Non-pigmented ciliary epithelial cell (primary cell): ENCODE measurements at places on chromosomes 12 and 14.

GRCh38 chr14:50364792-50365191 lies 31.9 kb downstream of the CDKL1 start:
- no peak for DNase-seq

- DNase-seq: no peak
Measured at GRCh38 chr12:49622501-49623141, 740 bp upstream of the PRPF40B start.

DNA sequence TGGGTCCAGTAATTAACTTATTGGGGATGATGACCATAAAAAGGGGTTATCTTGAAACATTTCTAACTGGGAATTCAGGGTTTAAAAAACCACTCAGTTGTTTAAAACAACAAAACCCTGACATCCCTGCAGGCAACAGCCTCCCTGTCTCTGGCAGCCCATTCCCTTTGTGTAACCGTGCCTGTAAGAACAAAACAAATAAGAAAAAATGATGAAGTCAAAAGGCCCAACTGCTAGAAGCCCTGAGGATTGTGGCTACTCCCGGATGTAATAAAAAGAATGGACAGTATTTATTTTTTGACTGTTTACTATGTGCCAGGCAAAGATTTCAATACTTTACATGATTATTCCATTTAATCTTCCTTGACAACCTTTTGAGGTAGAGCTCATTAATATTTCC lies 75.3 kb downstream of the TMCC3 start:
- DNase-seq: no peak

DNA sequence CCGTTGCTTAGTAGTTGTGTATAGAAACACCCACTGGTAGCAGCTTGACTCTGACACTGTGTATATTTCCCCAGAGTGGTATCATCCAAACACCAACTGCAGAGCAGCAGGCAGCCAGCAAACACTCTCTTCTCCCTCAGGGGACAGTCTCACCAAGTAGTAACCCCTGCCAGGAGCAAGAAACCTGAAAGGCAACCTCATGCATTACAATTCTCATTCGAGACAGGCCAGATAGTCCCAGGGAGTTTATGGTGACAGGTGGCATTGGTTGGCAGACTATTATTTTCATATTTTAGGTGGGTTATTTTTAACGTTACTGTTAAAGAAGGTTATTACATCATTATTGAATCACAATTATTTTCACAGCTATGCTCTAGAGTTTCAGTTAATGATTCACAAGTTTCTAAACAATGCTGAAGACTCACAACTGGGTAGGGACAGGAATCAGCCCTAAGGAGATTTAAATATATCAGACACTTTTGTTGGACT lies 222.8 kb downstream of the EGLN3 start:
- no peak for DNase-seq

- no peak for DNase-seq
Measured at GRCh38 chr14:93938751-93939303, 11.7 kb downstream of the FAM181A start.

DNA sequence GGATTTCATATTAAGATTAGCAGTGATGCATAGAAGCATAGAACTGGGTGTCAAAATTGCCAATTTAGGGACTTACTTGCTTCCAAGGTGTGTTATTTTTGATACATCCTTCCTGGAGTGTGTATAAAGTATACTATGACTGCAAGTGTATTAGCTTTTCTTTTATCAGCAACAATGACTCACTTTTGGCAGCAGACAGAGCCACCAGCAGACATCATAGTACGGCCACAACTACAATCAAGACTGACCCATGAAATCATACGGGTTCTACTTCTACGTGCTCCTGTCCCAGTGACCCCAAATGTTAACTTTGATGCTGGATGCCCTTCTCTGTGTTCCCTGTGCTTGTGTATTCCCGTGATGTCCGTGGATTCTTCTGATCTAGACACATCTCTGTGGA lies 443.9 kb downstream of the TMEM132D start:
- DNase-seq: no peak

DNA sequence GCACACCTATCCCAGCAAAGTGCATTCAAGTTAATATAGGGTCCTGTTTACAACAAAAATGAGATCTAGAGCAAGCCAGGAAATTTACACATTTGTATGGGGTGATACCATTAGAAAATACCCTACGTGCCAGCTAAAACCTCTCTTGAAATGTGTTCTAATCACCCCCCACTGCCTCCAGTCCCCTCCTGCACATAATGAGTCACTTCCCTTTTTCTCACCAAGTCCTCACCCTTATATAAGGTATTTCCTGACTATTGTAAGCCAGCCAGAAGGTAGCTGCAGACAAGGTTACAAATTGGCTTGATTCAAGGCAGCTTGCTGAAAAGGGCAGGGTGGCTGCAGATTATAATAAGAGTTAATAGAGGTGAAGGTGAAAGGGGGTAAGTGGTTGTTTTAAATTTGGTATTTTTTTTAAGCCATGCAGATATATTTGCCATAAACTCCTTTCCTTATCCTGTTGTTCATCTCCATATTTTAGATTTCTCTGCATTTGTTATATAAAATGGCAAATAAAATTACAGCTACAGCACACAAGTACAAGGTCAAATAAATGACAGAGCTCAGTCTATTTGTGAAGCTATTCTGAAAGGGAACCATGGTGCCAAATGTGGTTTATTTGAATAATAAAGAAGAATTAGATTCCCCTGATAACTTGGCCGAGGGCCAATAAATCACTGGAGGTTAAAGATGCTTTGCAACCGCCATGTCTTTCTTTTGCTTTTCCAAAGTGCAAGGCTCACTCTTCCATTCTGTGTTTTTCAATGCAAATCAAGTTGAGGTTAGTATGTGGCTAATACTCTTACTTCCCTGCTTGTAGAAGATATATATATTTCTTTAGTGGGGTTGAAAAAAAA lies 385.9 kb downstream of the EGLN3 start:
- DNase-seq: peak; percentile 86

DNA sequence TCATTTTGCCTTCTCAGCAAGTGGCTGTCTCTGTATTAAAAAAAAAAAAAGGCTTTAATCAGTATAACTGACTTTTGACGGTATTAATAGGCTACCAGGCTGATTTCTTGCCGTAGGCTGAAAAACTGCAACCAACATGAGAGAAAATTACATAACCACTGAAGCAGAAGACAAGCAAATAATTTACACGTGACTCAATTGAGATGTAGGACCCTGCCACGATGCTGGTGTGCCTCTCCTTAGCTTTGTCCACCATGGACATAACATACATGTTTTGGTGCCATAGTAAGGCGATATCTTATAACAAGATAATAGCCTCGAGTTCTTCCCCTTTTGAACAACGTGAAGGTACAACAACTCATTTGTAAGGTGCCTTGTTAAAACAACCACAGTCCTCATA lies 88.7 kb upstream of the GRIP1 start:
- no peak for DNase-seq

DNA sequence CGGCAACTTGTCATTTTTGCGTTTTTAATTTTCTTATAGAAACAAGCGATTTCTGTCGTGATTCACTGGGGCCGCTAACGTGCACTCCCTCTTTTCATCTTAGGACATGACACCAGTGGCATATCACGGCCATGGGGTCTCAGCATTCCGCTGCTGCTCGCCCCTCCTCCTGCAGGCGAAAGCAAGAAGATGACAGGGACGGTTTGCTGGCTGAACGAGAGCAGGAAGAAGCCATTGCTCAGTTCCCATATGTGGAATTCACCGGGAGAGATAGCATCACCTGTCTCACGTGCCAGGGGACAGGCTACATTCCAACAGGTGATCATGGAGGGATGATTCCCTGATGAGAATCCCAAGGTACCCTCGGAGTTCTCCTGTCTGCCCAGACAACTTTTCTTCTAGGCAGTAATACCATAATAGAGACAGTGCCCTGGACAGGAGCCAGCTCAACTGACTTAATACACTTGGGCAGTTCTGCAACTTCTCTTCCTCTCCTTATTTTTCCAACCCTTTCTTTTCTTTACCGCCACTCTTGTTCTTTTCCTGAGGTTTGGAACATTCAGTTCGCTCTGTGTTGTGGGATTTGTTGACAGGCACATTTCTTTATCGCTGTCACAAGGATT lies 821 bp downstream of the TMEM106C start:
- no peak for DNase-seq

GRCh38 chr12:46362895-46363581 lies 9.5 kb downstream of the SLC38A2 start:
- no peak for DNase-seq

GRCh38 chr14:62768753-62769152 lies 276.5 kb downstream of the KCNH5 start:
- no peak for DNase-seq

GRCh38 chr12:47868552-47869031 lies 36.2 kb downstream of the VDR start:
- DNase-seq: no peak

DNA sequence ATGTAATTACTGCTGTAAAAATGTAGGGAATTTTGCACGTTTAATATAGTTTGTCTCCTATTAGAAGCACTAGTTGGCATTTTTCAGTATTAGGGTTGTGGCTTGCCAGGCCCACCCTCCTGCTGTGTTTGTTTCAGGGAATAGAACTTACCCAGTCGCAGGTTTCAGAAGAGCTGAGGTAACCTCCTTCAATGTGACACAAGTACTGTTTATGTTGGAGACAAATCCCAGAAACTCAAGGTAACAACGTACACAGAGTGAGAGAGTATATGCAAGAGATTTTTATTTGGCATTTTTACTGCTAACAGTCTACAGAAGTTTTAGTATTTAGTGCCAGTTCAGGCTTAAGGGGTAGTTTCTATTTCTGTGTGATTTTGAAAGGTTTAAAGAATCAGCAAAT lies 284.3 kb downstream of the RAD51B start:
- no peak for DNase-seq

DNA sequence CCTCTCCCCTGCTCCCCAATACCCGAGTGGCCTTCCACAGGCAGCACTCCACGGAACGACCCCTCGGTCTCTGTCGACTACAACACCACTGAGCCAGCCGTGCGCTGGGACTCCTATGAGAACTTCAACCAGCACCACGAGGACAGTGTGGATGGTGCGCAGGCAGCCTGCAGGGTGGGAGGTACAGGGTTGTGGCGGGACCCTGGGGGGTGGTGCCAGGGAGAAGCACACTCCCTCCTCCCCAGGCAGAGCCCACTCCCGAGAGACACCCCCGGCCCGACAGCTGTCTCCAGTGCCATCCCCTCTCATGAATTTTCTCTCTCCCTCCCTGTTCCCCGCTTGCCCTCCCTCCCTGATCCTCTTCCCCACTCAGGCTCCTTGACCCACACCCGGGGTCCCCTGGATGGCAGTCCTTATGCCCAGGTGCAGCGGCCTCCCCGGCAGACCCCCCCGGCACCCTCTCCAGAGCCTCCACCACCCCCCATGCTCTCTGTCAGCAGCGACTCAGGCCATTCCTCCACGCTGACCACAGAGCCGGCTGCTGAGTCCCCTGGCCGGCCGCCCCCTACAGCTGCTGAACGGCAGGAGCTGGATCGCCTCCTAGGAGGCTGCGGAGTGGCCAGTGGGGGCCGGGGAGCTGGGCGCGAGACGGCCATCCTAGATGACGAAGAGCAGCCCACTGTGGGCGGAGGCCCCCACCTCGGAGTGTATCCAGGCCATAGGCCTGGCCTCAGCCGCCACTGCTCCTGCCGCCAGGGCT lies 9.0 kb downstream of the TNS2 start:
- DNase-seq: no peak

- DNase-seq: peak; percentile 71
Measured at GRCh38 chr12:51752234-51752889, 96.2 kb downstream of the FIGNL2 start.

DNA sequence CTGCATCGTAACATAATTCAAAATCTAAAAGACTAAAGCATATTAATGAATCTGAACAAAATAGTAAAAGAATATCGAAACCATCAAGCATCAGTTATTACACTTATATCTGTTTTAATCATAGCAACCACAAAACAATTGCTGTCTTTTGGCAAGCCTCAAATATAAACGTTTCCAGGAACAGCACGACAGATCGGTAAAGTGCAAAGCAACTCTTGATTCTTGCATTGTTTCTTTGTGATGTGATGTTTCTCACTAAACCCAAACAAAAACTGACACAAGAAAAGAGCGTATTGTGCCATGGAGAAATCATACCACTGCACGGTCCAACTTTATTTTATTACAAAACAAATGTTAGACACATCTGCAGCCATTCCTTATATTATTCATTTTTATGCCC lies 9.2 kb upstream of the MYF6 start:
- DNase-seq: no peak

DNA sequence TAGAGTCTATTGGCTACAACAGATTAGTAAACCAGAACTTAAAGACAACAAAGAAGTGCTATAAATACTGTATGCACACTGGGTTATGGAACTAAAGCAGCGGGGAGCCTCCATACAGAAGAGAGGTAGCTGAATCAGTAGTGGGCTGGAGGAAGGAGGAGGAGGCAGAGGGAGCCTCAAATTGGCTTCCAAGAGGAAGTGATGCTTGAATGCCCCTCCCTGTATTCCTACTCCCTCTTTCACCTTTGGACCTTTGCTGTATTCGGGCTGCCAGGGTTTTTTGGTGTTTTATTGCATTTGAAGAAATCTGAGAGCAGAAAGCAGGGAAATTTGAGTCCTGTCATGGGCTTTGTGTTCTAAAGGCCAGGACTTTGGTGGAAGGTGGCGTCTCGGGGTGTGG lies 104.0 kb upstream of the PTPRB start:
- DNase-seq: no peak

- no peak for DNase-seq
Measured at GRCh38 chr14:102201353-102201738, 61.6 kb downstream of the WDR20 start.

GRCh38 chr12:90936230-90937005 lies 18.6 kb downstream of the CCER1 start:
- DNase-seq: no peak

- DNase-seq: no peak
Measured at GRCh38 chr12:50005175-50005574, 20.1 kb downstream of the RACGAP1 start.

- no peak for DNase-seq
Measured at GRCh38 chr12:31029916-31030562, 43.6 kb upstream of the DDX11 start.

DNA sequence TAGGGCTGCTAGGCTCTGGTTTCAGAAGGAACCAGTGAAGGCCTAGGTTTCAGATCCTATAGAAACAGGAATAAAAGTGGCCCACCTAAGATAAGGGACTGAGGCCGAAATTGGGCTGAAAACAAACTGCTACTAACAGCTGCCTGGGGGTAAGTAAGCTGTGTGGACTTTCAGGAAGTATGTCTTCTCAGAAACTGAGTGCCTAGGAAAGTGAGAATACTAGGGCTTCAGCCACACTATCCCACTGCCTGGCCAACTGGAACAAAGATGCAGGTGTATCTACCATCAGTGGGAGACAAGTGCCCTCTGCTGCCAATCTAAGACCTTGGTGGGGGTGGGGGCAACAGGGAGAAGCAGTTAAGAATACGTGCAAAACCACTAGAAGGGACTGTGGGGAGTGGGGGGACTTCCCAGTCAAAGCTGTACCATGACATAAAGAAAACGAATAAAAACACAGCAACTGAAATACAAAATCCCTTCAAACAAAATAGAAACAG lies 82.5 kb downstream of the MED13L start:
- DNase-seq: no peak

GRCh38 chr12:84974155-84974815 lies 61.7 kb upstream of the SLC6A15 start:
- DNase-seq: no peak

GRCh38 chr12:131432532-131433260 lies 278.2 kb upstream of the SFSWAP start:
- no peak for DNase-seq
